NCI-H2107 (cell line): ENCODE measurements at places on chromosomes 2 and 18.

DNA sequence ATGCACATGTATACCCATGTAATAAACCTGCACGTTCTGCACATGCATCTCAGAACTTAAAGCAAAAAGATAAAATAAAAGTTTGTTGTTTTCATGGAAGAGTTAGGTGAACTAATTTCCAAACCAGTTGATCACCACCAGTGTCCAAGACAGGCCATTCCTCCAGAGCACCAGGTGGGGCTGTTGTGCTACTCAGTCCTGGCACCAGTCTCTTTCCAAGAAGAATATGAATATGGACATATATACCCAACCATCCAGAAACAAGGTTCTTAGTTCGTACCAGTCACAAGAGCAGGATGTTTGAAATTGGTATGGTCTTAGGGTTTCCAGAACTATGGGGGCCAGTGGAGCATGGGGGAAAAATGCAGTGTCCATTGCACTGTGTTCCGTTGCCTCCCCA, 17.2 kb upstream of the TNP1 start:
- DNase-seq, result no peak

GRCh38 chr18:37299471-37300304, 265.9 kb downstream of the CELF4 start:
- DNase-seq, result peak; percentile 97

GRCh38 chr2:196431957-196432356, 207.6 kb upstream of the CCDC150 start:
- no peak for DNase-seq

GRCh38 chr18:64398320-64398719, 249.4 kb upstream of the LINC00305 start:
- no peak for DNase-seq

GRCh38 chr2:85924522-85924921, 35.7 kb upstream of the ST3GAL5 start:
- DNase-seq, result no peak
